HFF-Myc (cell line): ENCODE measurements at places on chromosomes 11 and 22.

GRCh38 chr22:20566420-20567260, 59.2 kb downstream of the MED15 start:
- DNase-seq, result no peak

- DNase-seq, result no peak
Observed at GRCh38 chr11:59814021-59814420, 3.4 kb upstream of the MRPL16 start.

DNA sequence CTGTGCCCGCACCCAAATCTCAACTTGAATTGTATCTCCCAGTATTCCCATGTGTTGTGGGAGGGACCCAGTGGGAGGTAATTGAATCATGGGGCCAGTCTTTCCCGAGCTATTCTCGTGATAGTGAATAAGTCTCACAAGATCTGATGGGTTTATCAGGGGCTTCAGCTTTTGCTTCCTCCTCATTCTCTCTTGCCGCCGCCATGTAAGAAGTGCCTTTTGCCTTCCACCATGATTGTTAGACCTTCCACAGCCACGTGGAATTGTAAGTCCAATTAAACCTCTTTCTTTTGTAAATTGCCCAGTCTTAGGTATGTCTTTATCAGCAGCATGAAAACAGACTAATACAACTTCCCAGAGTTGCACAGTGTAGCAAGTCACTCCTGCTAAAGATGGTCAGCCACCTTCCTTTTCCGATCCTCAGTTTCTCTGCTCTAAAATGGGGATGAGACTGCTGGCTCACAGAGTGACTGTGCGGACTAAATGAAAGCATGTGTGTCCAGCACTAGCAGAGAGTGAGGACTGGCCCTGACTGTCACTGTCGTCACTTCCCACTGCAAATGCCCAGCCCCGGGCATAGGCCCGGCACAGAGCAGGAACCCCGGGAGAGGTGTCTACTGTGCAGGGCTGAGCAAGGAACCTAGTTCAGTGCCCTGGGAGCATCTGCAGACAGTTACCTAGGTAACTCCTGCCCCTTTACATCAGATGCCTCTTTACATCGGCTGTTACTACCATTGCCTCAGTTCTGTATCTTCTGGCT, 9.5 kb downstream of the TSKU start:
- DNase-seq, result no peak

DNA sequence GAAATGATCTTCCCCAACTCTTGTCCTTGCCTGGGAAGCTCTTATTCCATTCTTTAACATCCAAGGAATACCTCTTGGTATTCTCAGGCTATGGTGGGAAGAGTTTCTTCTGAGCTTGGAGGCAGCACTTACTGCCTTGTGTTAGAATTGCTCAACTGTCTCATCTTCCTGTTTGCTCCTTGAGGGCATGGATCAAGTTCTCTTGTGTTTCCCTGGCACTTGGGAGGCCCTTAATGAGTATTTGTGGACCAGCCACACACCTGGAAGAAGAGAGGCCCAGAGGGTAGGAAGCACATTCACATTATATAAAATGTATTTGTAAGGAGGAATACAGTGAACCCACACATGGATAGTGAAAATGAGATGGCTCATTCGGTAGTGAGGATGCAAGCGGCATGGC, 3.4 kb upstream of the SORL1-AS1 start:
- no peak for DNase-seq

DNA sequence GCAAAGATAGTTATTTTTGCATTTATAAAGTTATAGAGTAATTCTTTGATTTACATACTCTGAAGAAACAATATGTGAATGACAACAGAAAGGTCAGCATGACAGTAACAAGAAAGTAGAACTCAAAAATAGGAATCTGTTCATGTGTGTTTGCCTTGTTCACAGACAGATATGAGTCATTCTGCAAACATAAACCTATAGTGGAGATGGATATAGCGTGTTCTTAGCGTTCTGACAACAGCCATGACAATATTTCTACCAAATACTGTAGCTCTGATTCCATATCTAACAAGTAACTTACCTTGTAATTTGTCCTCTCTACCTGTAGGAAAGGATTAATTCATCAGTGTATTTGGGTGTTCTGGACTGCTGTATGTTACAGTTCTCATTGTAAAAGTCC, 208.5 kb upstream of the MTMR2 start:
- no peak for DNase-seq

DNA sequence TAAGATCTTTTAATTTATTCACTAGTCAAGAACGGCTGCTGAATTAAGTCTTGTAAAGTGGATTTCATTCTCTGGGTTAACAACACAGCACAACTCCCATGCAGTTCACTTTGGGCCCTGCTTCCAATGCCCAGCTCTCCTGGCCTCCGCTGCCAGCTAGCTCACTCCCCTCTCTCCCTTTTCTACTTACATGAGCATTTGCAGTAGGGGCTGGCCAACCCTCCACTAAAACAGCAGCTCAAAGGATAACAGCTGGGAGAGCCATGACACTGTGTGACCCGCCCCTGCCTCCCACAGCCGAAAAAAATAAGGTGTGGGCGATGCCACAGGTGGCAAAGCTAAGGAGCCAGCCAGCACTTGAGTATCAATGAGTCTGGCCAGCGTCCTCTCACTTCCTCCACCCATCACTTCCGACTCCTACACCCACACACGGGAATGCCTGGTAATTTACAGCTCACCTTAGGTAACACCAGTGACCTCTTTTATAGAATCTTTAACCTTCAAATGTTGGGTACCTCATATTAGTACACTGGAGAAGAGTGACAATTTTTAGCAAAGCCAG, 56.8 kb downstream of the DGCR2 start:
- DNase-seq, result no peak

GRCh38 chr11:28690746-28691145, 582.6 kb downstream of the METTL15 start:
- DNase-seq, result no peak

- DNase-seq, result no peak
Observed at GRCh38 chr22:38793317-38793716, 626 bp downstream of the DNAL4 start.

GRCh38 chr22:41995211-41995610, 3.4 kb upstream of the WBP2NL start:
- no peak for DNase-seq

DNA sequence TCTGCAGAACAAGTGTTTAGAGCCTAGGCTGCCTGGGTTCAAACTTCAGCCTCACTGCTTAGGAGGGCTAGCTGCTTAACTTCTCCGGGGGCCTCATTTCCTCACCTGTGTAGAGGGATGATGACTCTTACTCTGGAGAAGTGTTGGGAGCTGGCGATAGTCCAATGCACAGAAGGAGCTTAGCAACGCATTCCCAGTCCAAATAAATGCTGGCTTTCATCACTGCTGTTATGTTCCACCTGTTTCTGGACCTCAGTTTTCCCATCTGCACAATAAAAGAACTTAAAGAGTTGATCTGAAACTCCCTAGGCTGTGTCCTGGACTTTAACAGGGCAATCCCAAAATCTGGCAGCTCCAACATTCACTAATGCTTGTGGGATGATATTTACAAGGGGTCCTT, 337.8 kb downstream of the MIAT start:
- DNase-seq, result no peak

DNA sequence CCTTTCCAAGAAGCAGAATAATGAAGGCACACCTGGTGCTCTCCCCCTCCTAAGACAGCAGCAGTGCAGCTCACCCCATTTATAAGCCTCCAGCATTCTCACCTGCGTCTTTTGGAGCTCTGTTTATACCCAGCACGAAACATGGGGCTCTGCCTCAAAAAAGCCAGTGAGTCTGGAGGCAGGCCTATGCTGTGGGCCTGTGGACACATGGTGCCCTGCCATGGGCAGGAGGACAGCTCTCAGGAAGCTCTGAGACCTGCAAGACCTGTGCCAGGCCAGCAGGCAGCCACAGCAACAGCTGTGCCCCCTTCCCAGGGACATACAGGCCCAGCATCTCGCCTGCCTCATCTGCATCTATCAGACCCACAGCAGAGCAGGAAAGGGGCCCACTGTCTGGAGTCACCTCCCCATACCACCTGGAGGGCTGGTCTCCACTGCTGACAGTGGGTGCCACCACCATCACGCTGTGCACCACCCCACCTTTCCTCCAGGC, 64.2 kb downstream of the DGCR2 start:
- no peak for DNase-seq

GRCh38 chr22:40578171-40578570, 58.3 kb downstream of the MRTFA start:
- no peak for DNase-seq

- no peak for DNase-seq
Observed at GRCh38 chr11:57566005-57566904, 1.2 kb downstream of the UBE2L6 start.

GRCh38 chr11:130131961-130132850, 27.4 kb upstream of the ST14 start:
- peak; percentile 37 for DNase-seq

GRCh38 chr22:46792841-46793261, 30.4 kb downstream of the TBC1D22A start:
- no peak for DNase-seq

DNA sequence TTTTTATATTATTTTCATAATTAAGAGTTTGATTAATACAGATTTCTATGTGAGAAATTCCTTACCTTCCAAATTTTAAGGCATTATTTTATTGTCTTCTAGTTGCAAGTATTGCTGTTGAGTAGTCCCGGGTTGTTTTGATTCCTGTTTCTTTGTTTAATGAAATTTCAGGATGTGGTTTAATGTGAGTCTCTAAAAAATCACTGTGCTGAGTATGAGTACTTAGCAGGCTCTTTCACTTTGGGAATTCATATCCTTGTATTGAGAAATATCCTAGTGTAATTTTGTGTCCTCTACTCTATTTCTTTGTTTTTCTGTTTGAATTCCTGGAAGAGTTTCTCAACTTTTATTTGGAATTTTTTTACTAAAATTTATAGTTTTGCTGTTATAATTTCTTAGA, 113.2 kb downstream of the TMEM135 start:
- no peak for DNase-seq

DNA sequence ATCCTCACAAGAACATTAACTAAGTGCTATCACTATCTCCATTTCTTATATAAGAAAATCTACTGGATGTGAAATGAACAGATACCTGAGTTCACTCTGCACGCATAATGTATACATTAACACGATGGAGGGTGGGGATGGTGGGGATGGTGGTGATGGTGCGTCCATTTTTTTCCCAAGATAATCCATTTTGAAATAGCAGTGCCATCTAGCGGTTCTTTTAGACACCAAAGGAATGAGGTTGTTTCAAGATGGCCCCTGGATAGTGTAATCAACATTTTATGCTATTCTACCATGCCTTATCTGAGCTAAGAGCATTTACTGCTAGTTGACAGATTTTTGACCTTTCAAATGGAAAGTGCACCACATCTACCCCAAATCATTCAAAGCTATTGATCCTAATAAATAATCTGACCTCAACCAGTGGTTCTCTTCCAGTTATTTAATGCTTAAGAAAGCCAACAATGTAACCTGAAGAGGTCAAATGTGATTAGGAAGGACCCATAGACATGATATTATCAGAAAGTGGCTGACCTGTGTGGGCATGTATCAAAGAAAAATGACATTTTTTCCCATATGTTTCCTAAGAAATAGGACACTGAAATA, 714.7 kb upstream of the TENM4 start:
- no peak for DNase-seq

DNA sequence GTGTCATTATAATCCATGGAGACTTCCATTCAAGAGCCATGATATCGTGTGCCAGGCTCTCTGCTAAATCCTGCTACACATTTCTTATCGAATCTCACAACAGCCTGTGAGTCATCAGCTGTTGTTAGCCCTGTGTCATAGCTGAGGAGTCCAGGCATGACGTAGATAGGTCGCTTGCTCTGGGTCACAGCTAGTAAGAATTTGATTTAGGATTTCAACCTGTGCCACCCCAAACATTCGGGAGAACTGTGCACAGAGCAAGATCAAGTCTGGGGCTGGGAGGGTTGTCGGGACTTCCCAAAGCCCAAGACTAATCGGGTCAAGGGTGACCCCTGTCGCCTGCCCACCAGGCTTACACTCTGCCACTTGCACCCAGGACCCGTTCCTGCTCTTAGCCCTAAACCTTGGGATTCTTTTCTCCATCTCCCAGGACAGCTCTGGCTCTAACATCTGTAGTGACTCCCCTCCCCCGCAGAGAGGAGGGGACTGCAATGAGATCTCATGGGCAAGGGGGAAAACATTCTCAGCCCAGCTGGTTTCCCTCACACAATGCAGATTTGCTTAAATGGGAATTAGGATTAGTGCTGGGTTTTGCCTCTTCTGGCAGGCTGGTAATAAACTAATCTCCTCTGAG, 34.3 kb downstream of the TSPAN18 start:
- no peak for DNase-seq

- DNase-seq, result no peak
Observed at GRCh38 chr11:18172666-18173065, at the start of gene MRGPRX4. MRGPRX4 (plus strand) TSS chr11:18172837; CDS start chr11:18173257, 420 bp downstream.

DNA sequence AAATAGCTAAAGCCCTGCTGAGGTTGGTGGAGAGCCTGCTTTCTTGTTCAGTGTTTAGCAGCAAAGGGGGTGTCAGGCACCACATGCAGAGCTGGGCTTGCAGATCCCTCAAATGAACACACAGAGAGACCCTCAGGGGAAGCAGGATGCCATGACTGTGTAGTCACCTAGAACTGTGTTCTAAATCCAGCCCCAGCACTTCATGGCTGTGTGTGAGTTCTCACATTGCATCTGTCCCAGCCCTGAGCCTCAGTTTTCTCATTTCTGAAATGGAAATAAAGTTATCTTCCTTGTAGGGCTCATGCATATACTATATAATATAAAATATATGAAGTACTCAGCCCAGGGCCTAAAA, 47.1 kb downstream of the CWC15 start:
- no peak for DNase-seq

- DNase-seq, result peak; percentile 67
Observed at GRCh38 chr11:126140926-126141280, 70.5 kb downstream of the RPUSD4 start.

- no peak for DNase-seq
Observed at GRCh38 chr22:43085658-43086606, 3.3 kb downstream of the TTLL1 start.

DNA sequence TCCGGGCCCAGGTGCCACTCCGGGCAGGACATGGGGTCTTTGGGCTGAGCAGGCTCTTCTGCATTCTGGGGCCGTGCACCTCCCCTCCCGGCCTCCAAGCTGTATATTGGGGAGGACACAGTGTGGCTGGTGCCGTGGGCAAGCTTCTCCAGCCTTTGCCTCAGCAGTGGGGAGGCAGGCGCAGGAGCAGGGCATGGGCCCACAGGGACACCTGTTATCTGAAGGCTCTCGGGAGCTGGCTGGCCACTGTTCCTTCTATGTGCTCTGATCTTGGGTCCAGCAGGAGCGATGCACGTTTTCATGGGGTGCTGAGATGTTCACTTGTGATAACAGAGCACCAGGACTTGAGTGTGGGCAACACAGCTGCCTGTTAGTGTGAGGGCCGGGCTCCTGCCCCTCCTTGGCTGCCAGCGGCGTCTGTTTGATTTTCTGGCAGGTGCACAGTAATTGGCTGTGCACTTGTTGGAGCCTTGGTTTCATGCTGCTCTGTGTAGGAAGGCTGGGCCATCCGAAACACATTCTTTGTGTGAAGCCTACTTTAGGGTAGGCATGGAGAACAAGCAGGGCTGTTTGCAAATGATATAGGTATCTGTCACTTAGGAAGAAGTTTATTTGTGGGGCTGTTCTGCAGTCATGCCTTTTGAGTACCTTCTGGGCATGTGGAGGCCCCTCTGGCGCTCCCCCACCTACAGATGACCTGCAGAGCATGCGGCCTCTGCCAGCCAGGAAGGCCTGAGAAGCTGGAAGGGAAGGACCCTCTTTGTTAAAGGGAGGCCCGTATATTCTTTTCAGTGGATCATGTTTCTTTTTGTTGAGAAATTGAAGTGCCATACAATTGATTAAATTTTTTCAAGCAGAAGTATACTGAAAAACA, 201.5 kb downstream of the TBC1D22A start:
- no peak for DNase-seq
